ENCODE measurements at places on chromosomes 11 and 22.
A peak's percentile ranks its signal among the peaks of the same experiment; 100 is the strongest.

GRCh38 chr22:26681395-26681821 is 24.0 kb downstream of the MIAT start:
- peak; percentile 38 for DNase-seq

GRCh38 chr22:30307041-30307574 is 17.8 kb upstream of the CASTOR1 start:
- DNase-seq, result no peak

DNA sequence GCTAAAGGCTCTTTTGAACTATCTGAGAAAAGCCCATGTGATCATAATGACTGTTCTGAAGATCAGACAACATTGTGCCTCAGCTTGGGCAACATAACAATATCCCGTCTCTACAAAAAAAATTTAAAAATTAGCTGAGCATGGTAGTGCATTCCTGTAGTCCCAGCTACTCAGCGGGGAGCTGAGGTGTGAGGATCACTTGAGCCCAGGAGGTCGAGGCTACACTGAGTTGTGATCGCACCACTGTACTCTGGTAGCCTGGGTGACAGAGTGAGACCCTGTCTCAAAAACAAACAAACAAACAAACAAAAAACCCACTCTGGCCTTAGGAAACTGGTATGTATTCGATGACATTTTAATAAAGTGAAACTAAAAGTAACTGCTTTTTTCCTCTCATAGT is 1526.8 kb upstream of the TENM4 start:
- DNase-seq, result no peak

DNA sequence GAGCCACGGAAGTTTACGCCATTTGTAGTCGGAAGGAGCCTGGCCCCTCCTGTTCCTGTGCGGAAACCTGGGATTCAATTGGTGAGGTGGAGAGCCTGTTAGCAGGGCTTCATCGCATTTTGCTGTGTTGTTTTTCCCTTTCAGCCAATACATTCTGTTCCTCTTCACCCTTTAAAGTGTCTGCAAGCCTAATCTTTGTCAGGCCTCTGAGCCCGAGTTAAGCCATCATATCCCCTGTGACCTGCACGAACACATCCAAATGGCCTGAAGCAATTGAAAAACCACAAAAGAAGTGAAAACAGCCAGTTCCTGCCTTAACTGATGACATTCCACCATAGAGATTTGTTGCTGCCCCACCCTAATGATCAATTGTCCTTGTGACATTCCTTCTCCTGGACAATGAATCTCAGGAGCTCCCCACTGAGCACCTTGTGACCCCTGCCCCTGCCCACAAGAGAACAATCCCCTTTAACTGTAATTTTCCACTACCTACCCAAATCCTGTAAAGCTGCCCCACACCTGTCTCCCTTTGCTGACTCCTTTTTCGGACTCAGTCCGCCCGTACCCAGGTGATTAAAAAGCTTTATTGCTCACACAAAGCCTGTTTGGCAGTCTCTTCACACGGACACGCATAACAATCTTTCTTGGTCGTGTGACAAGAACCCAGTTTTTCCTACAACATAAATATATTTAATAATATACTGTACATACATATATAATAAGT is 37.1 kb upstream of the MMP12 start:
- DNase-seq, result no peak

- no peak for DNase-seq
These were observed 42.3 kb upstream of the SLC25A1 start for GRCh38 chr22:19220867-19221266.

DNA sequence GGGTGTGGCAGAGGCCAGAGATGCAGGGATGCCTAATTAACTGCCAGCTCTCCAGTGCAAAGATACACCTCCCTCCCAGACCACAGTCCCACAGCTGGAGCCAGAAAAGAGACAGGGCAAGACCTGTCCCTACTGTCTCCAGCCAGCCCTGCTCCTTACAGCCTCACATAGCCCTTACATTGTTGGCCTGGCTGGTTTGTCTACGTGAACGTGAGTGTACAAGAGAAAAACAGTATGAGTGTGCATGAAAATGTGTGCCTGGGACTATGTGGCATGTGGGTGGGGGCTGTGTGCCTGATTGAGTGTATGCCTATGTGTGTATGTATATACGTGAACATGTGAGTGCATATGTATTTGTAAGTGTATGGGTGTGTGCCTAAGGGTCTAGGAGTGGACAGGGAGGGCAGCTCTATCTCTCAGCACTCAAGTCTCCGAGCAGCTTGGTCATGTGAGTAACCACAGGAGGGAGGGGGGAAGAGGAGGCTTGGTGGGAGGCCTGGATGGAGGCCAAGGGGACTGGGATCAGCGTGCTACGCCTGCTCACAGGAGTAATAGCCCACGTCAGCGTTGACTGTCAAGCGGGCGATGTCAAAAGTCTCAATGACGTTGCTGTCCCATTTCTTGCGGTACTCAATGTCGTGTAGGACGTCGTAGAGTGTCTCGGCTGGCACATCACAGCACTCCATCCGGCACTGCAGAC is 6.6 kb upstream of the ARAP1 start:
- DNase-seq, result no peak

GRCh38 chr11:68524681-68525080 is 64.1 kb downstream of the PPP6R3 start:
- DNase-seq, result no peak

- DNase-seq, result no peak
These were observed 2.1 kb upstream of the GRAMD4 start for GRCh38 chr22:46617986-46618647.

DNA sequence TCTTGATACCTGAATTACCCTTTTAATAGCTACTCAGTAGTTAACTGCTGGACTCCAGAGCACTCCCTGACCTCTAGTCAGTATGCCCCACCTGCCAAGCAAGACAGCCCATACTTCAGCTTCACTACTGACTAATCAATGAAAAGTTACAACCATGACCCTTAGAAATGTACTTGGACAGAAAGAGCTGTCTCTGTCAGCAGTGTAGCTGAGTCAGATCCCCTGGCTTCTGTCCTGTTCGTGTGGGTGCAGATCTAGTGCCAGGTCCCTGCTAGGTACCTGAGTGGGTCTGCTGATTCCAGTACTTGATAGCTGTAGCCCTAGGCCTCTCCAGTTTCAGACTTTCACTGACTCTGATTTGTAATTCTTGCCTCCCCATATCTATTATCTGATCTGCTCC is 265.8 kb upstream of the POU2AF2 start:
- no peak for DNase-seq

DNA sequence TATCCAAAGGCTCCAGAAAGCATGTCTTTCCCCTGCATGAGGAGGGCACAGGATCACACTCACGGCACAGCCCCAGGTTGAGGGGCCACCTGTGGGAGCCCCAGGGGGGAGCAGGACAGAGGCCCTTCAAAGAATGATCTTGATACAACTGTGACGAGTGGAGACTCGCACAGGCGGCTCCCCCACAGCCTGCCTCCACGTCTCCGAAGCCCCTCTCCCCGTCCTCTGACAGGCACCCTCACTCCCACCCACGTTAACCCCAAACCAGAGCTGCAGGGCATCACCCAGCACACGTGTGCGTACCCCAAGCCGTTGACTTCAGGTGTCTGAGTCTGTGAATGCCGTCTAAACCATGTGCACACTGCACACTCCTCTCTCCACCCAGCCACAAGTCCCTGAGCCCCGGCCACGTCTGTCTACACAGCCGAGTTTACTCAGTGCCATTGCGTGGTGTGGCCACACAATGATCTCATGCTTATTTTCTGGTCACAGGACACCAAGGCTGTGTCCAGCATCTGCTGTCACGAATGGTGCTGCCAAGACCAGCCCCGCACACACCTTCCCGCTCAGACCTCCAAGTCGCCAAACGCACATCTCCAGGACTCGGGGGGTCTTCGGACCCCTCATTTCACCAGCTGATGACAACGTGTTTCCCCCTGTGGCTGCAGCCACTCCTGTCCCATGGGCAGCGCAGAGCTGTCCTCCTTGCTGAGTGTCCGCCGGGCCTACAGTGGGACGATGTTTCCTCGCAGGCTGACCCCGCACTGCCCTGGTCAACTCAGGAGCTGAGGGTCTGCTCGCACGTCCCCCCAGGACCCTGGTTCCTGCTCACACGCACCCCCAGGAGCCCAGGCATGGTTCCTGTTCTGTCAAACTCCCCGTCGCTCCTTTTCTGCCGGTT is 251.2 kb downstream of the BRD1 start:
- no peak for DNase-seq

DNA sequence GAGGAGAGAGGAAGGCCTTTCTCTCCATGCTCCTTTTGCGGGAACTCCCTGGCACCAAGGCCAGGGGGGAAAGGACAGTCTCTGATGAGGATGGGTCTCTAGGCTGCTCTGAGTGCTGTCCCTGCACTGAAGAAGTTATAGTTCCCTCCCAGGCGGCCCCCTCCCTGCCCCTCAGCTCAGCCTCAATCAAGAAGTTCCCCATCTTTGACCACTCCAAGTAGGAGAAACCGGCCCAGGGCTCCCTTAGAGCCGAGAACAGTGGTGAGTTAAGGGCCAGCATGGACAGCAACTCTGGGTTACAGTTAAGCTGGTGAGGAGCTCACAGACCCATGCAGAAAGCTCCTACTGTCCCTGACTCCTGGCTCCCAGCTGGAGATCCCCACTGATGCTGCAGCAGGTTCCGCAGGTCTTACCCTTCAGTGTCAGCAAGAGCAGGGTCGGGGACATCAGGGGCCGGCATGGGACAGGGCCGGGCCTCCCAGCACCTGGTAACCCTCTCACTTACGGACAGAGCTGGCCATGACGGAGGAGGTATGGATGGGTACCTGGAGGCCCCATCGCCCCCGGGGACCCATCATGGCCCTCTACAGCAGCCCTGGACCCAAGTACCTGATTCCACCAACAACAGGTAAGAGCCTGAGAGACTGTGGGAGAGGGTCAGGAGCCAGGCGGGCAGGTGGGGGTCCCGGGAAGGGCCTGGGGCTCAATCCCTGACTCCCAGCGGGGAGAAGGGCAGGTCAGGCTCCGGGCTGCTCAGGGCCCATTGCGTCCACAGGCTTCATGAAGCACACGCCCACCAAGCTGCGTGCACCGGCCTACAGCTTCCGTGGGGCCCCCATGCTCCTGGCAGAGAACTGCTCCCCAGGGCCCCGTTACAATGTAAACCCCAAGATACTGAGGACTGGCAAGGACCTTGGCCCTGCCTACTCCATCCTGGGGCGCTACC is 4.2 kb downstream of the SCGB1C1 start:
- DNase-seq, result no peak

DNA sequence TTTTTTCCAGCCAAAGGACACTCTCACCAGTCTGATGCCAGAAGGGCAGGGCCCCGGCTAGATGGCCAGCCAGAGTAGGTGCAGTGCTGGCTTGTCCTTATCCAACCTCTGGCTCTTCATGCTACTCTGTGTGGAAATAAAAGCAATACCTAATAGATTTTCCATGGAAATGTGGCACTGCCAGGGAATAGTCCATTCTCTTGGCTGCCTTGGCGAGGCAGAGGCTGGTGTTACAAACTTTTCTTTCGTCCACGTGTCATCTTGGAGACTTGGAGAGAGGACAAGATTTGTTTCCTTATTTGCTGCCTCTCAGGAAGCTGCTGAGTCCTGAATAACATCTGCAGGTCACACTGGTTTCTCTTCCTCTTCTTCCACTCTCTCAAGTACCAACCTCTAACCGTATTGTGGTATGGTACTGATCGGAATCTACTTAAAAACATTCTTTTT is 17.2 kb upstream of the C1QTNF4 start:
- DNase-seq, result no peak

- no peak for DNase-seq
These were observed 17.8 kb downstream of the NAGA start for GRCh38 chr22:42052765-42053164.

- DNase-seq, result no peak
These were observed 164.5 kb upstream of the POU2AF2 start for GRCh38 chr11:111081021-111081511.

- no peak for DNase-seq
These were observed 7.1 kb downstream of the PHLDB1 start for GRCh38 chr11:118614511-118614910.

GRCh38 chr11:67523556-67524479 is 572 bp upstream of the CABP2 start:
- no peak for DNase-seq

GRCh38 chr11:89016214-89016613 is 49.6 kb downstream of the GRM5 start:
- no peak for DNase-seq
